ENCODE measurements at places on chromosomes 6 and 20. TPM values are rescaled to one million over a fixed set of nuclear protein-coding genes. Genes with fewer than 3 reads are reported as not detected.
A peak's percentile ranks its signal among the peaks of the same experiment; 100 is the strongest.

The MYLK4 gene
- total RNA-seq, result 0.28 TPM

The ZNF165 gene
- total RNA-seq, result 0.50 TPM

The CTAGE9 gene
- not detected for total RNA-seq

The HLA-DPB1 gene
- total RNA-seq, result 89.8 TPM

The EZR gene
- 225 TPM for total RNA-seq

- no peak for DNase-seq
Measured at GRCh38 chr6:84243240-84243639, 15.8 kb upstream of the CEP162 start.

GRCh38 chr20:4815628-4816027, 93.9 kb downstream of the PRND start:
- DNase-seq, result no peak

DNA sequence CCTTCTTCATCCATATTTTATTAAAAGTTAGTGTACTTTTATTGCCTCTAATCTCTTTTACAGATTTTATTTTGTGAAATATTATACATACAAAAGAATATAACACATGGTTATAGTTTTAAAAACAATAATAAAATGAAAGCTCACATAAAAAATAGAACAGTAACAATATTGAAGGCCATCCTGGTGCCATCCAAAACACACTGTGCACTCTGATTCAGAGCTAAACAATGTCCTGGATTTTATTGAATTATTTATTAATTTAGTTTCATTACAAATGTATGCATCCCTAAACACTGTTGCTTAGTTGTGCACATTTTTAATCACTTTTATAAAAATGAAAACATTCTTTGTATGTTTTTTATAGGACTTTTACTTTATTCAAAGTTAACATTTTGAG, 32.9 kb downstream of the RNF217 start:
- no peak for DNase-seq

GRCh38 chr20:37907330-37907676, 4.4 kb downstream of the VSTM2L start:
- DNase-seq, result no peak

- peak; percentile 95 for DNase-seq
Measured at GRCh38 chr6:126339796-126340609, at the start of gene CENPW. Gene CENPW (plus strand): TSS chr6:126340115. CDS start chr6:126340274, 159 bp downstream.

- DNase-seq, result no peak
Measured at GRCh38 chr6:34791164-34791700, 651 bp upstream of the BLTP3A start.

DNA sequence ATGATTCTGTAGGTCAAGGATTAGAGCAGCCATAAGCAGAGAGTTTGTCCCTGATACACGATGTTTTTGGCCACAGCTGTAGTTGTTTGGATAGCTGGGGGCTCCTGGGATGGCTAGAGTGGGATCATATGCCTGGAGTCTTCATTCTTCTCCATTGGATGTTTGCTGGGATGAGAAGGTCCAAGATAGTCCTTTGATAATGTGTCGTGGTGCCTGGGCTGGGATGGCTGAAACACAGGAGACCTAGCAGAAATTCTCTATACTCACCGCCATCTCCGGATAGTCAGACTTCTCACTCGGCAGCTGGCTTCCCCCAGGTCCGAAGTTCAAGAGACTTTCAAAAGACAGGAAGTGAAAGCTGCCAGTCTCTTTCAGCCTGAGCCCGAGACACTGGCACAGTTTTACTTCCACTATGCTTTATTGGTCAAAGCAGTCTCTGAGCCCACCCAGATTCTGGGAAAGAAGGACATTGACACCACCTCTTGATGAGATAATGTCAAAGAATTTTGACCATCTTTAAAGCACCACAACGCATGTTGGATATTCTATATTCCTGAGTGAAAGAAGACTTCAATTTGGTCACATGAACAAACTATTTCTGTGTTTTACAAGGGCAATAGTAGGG, 16.0 kb downstream of the MARCKS start:
- DNase-seq, result no peak

GRCh38 chr20:59811681-59812171, 121.7 kb downstream of the SYCP2 start:
- DNase-seq, result peak; percentile 8

- DNase-seq, result no peak
Measured at GRCh38 chr20:7248281-7249201, 481.1 kb downstream of the BMP2 start.

GRCh38 chr6:98944168-98944567, 3.6 kb downstream of the FBXL4 start:
- DNase-seq, result no peak

DNA sequence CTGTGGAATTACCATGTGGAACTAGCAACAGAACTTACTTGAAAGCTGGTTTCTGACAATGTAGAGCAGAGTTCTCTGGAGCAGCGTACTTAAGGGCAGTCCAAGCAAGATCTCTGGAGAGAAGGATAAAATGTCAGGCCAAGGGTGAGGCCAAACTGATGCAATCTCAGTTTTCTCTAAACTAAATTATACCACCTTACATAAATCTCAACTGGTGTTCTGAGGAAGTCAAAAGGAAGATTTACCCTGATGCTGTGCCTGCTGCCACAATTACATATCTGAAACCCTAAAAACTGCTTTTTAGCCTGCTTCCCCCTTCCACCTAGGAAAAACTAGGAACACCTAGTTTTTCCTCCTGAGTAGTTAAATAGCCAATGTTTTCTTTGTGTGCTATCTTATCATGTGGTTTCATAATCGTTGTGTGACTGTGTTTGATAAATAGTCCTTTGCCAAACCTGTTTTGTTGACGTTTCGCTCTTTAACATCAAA, 28.1 kb downstream of the NCOA7 start:
- DNase-seq, result no peak

DNA sequence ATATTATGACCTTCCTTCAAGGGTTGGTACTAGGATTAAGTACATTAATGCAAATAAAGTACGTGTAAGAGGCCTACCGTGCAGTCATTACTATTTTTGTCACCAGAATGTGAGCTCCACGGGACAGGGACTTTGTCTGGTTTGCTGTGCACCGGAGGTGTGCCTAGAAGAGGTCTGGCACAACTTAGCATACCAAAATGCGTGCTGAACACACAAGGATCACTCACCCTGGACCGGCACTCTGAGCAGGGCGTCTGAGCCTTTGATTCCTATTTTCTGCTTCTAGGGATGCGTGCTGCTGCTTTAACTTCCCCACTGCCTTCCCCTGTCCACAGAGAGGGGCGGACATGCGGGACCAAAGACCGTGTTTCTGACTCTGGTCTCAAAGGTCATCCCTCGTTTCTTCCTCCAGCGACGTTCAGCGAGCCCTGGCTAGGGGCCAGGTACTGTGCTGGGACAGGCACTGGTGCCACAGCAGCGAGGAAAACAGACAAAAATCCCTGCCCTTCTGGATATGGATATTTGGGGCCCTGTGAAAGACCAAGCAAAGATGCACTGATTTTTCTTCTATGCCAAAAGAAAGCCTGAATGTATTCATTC, 222.7 kb downstream of the BMP7 start:
- no peak for DNase-seq

DNA sequence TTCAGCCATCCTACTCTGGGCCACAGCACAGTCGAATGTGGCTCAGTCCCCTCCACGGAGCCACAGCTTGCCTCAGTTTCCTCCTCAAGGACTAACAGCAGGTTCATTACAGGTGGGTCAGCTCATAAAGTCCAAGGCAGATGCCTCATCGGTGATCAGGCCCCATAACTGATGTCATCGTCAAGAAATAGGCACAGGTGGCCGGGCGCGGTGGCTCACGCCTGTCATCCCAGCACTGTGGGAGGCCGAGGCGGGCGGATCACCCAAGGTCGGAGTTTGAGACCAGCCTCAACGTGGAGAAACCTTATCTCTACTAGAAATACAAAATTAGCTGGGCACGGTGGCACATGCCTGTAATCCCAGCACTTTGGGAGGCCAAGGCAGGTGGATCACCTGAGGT, 3.4 kb downstream of the UCKL1 start:
- no peak for DNase-seq

DNA sequence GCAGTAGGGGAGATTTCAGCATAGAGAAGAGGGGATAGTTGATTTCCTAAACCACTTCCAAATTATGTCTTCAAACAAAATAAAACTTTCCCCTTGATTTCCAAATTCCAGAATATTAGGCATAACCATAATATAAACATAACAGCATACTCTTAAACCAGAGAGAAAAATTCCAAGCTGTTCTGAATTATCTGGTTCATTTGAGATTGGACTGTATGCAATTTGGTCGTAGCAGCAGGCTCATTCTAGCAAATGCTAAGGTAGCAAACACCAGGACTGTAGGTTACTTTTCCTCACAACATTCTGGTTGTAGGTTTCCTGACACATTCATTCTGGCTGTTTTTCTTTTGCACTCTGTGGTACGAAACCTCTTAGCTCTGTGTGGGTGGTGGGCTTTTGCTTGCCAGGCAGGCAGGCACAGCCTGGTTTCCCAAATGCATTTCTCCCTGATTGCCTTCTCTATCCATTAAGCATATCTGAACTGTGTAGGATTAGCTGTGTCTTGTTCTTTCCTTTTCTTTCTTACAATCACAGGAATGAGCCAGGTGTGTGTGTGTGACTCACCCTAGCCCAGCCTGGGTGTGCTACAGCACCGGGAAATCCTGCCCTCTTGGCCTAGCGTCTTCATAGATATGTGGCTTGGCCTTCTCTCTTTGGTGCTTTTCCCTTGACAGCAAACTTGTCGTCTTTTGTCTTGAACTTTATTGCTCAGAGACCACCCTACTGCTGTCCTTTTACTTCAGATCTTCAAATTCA, 77.1 kb downstream of the JARID2 start:
- no peak for DNase-seq

DNA sequence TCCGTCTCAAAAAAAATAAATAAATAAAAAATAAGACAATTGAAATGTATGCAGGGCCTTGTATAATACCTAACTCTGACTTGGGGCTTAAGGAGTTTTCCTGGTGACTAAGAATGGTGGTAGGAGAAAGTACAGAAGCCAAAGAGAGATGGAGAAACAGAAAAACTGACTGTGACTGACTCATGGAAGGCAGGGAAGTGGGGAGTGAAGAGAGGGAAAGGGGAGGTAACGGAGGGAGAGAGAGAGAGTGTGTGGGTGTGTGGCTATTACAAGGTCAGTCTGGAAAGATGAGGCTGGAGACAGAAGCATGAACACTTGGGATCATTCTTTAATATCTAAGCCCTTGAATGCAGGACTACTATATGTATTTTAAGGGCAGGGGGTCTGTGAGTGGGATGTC, 38.5 kb downstream of the SNRNP48 start:
- no peak for DNase-seq
